ENCODE measurements at places on chromosomes 5 and 9.

DNA sequence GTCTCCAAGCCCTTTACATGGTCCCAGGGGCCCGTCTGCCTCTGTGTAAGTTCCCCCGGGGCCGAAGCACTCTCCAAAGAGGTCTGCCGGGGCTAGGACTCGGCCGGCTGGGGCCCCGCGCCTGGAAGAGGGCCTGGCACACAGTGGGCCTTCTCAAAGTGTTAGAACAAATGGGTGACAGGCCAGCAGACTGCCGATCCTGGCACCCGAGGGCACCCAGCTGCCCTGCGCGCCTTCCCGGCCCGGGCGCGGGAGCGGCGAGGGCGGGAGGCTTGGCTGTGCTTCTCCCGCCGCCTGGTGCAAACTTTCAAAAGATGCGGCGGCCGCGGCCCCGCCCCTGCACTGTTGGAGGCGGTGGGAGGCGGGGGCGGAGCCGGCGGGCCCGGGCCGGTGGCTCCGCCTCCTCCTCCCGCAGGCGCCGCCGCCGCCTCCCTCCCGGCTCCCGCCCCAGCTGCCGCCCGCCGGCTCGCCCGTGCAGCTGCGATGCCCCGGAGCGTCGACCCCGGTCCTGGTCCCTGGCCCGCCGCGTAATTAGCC lies at the start of gene NEURL1B:
Gene NEURL1B, plus strand, starts transcription at position 442 of the 537 bp plus-strand sequence. CDS start 144 bp downstream, outside the sequence.
- DNase-seq = no peak

DNA sequence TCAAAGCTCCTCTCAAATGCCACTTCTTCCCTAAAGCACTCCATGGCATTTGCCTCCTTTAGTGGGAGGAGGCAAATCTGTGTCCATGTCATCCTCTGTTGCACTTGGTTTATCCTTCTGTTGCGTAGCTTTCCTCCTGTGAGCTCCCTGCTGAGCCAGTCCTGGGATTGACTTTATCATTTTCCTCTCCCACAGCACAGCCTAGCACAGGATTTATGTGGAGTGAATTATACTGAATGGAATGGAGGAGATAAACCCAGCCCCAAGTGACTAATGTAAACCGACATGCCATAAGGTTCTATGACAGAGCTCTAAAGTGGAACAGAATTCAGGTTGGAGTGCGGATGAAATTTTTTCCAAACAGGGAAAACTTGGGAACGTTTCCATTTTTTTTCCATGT lies 26.4 kb upstream of the TOMM5 start:
- no peak for DNase-seq

DNA sequence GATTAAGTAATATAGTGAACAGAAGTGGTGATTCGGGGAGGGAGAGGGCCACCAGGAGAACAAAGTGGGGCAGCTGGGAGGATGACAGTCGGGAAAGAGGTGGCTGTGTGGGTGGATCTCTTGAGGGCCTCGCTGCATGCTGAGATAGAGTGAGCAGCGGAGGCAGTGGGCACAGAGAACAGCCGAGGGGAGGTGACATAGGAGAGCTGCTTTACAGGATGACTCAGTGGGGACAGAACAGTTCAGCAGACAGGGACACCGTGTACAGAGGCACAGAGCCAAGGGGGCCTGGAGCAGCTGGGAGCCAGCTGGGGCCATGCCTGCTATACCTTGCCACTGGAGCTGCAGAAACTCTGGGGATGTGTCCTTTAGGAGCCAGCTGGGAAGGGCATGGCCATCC lies 273.9 kb downstream of the GADD45G start:
- DNase-seq = no peak

DNA sequence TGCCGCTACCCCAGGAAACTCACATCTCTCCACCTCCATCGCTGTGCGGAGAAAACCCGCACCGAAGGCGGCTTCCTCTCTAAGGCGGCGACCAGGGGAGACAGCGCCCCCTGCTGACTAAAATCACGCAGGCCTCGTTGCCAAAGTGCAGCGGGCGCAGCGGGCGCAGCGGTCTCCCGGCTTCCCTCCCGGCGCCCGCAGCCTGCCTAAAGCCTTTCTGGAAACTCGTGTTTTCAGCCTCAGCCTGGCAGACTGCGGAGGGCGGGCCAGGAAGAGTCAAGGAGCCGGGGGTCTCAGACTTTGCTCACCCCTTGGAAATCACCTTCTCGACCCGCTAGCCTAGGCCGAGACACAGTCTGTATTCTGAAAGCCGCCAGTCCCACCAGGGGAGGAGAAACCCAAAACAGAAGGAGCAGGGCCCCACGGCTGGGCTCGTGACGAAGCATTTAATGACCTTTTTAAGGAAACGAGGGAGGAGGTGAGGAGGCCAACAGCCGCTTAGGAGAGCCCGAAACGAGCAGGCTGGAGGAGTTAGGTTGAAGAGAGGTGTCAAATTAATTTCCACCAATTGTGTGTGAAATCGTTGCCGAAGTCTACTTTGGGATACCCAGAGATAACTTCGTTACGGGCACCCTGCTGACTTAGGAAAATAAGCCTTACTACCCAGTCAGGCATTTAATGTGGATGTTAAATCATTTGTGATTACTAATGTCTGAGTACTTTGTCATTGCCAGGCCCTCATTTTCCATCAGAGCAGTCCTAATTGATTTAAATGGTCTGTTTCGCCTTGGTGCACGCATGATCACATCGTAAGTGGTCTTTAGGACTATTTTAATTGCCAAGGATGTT lies 7.3 kb upstream of the FOXB2 start:
- DNase-seq = peak; percentile 43

- DNase-seq = no peak
Measured at GRCh38 chr5:50969151-50970031, 303.0 kb downstream of the PARP8 start.

- no peak for DNase-seq
Measured at GRCh38 chr9:98075332-98075805, 18.8 kb downstream of the NANS start.

- no peak for DNase-seq
Measured at GRCh38 chr5:54315736-54316528, 5.6 kb upstream of the ARL15 start.

DNA sequence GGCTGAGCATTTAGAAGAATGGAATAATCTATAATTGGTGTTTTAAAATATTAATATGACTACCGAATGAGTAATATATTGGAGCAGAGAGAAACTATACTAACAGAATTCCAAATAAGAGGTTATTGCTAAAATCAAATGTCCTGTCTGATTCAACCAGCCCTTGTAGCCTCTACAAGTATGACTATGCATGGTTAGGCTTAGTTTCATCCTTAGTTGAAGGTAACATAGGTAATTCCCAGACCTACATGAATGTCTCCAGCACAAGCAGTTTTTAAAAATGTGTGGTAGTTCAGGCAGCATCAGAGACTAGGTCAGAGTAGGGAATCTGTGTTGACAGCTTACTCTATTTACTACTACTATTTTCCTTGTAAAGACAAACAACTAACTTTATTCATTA lies 51.7 kb upstream of the SLC27A6 start:
- no peak for DNase-seq

- DNase-seq = no peak
Measured at GRCh38 chr9:124771867-124772679, 962 bp upstream of the NR6A1 start.

DNA sequence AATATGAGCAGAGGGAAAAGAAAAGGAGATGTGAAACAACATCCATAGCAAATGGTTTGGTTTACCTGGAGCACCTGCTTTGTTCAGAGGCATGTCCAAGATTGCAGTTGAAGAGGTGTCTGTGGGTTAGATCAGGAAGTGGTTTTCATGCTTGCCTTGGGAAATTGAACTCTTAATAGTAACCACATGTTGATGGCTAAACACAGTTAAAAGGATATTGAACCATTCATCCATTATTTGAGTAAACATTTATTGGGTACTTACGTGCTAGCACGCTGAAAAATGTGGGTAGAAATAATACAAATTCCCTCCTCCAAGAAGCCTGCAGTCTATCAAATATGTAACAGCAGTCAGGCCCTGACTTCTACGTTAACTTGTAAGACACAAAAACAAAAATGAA lies 235.7 kb upstream of the TNC start:
- DNase-seq = no peak

DNA sequence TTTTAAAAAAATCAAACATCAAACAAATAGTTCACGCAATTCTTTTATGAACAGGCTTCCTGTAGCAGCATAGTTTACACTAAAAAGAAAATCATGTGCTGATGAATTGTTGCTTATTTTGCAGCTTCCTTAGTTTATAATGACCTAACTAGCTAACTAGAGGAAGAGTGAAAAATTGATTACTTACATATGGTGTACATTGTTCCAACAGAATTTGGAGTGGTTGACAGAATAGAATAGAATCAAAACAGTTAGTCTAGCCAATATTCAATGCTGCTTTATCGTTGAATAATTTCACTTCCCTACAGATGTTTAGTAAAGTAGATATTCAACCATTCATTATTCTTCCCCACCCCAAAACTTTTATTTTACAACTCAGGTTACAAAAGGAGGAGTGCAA lies 4.2 kb downstream of the NMUR2 start:
- DNase-seq = no peak

DNA sequence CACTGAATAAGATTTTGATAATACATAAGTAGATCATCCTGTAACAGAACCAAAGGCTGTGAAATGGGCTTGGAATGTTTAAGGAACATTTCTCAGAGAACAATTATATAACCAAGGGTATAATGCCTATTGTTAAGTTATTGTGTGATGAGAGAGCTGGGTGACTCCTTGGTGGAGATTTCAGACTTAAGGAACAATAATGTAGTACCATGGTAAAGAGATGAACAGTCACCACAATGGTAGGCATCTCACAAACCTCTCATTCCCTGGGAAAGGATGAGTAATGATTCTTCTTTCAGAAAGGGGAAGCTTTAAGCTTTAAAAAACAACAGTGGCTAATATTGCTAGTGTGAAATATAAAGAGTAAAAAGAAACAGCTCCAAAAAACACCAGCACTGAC lies 147.4 kb downstream of the TRIM36 start:
- no peak for DNase-seq

GRCh38 chr5:139698490-139699146 lies 50.5 kb downstream of the CXXC5 start:
- no peak for DNase-seq

GRCh38 chr5:178322736-178323540 lies 90.3 kb upstream of the PHYKPL start:
- DNase-seq = no peak

DNA sequence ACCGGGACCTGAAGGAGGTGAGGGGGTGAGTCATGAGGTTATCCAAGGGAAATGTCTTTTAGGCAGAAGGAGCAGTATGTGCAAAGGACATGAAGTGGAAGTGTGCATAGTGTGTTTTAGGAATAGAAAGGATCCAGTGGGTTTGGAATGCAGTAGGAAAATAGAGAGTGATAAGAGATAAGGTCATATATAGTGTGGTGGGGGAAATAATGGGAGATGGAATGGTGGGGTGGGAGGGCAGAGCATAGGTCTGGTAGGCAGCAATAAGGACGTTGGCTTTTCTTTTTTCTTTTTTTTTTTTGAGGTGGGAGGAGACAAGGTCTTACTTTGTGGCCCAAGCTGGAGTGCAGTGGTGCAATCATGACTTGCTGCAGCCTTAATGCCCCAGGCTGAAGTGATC lies 17.8 kb downstream of the SNX24 start:
- DNase-seq = no peak

- DNase-seq = no peak
Measured at GRCh38 chr9:125679597-125680189, 27.3 kb downstream of the MAPKAP1 start.

GRCh38 chr9:8863886-8864544 lies 1064.4 kb upstream of the DMAC1 start:
- DNase-seq = no peak

DNA sequence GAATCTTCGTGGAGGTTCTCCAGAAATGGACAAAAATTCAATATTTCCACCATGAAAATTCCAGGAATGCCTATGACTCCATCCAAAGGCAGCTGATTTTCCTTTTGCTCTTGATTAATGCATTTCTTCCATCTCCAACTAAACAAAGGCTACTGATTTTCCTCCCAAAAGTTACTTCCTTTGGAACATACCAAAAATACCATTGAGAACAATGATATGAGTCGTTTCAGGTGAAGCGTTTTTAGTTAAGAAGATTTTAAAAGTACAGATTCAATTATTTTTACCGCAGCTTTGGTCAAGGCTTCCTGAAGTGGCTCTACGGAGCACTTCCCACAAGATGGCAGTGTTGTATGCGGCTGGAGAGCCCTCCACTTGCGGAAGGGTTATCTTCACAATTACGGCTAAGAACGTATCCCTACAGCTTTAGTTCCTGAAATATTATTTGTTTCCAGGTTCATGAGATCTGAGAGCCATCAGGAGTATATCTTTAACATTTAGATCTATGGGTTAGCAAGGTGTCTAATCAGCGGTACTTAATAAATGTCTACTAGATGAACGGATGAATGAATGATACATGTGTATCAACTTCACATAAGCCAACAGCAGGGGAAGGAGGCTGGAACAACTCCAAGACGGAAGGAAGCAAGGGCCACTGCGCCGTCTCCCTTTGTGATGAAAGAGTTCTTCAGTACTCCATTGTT lies 35.9 kb upstream of the ARSB start:
- DNase-seq = peak; percentile 3

DNA sequence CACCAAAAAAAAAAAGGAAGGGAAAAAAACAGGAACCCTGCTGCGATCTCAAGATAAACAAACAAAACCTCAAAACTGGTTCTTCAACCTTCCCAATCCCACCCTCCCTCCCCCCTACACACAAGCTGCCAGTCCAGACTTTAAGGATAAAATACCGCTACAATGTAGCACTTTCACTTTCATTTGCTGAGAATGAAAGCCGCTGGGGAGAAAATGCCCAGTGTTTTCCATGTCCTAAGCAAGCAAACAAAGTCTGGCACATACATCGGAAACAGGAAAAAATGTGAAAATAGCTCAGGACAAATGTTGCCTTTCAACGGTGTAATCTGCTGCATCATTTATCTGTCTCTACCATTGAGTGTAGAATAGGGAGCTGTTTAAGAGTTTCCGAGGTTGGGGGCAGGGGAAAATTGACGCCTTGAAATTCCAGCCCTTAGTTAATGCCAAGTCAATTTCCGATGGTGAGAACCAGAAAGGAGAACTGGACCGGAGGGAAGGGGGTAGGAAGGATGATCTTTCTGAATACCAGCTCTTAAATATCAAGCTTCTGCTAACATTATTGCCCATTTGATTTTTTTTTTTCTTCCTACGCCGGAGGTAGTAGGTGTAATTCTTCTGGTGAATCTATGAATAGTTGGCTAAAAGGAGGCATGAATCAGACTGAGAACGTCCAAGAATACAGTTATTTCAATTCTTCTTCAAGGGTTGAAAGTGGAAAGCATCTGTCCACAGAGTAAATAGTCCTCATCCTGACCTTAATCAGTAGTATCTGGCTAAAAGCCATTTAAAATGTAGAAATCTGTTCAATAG lies 1.2 kb upstream of the ADAMTS6 start:
- no peak for DNase-seq

- no peak for DNase-seq
Measured at GRCh38 chr5:322281-322941, 897 bp downstream of the AHRR start.

GRCh38 chr9:81370096-81370495 lies 319.3 kb downstream of the TLE1 start:
- DNase-seq = no peak

Measured in activated CD4-positive, CD25-positive, alpha-beta regulatory T cell treated with anti-CD3 and anti-CD28 coated beads, Interleukin-2, amount 50 U/mL, for 16 hours (primary cell).